ENCODE measurements at places on chromosomes 2 and 18.

DNA sequence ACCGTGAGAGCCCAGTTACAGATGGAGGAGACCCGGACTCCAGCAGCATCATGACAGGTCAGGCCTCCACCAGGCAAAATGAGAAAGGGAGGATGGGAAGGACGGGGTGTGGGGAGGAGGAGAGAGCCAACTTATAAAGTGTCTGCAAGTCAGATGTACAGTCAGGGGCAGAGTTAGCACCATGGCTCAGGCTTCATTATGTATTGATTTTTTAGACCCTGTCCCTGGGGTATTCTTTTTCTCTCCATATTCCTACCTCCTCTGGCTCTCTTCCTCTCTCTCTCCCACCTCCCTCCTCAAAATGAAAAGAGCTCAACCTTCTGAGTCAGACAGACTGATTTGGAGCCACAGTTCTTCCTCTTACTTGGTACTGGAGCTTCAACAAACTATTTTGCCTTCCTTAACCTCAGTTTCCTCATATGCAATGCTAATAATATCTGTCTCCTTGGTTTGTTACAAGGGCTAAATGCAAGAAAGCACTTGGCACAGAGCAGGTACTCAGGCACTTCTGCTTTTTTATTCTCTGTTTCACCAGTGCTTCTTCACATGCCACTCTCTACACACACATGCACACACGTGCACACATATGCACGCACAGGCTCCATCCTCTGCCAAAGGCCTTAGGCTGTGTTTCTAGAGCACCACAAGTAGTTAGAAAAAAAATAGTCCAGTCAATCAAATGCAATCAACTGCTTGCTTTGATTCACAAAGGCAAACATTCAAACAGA is 92.3 kb upstream of the PKDCC start:
- no peak for DNase-seq

DNA sequence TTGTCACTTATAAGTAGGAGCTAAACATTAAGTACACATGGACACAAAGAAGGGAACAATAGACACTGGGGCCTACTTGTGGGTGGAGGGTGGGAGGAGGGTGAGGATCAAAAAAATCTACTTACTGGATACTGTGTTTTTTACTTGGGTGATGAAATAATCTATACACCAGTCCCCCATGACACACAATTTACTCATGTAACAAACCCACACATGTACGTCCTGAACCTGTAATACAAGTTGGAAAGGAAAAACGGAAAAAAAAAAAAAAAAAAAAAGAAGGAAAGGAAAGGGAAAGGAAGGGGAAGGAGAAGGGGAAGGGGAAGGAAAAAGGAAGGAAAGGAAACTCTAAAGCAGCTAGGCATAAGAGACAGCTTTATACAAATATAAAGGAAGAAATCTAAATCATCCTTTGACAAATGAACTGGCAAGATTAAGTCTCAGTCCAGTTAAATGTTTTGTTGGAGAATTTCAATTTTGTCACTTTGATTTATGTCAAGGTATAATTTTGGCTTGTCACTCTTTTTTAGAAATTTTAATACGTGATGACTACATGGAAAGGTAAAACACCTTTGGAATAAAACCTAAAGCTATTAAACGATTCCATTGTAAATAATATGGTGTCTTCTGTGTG is 169.4 kb upstream of the OTX1 start:
- DNase-seq = no peak

DNA sequence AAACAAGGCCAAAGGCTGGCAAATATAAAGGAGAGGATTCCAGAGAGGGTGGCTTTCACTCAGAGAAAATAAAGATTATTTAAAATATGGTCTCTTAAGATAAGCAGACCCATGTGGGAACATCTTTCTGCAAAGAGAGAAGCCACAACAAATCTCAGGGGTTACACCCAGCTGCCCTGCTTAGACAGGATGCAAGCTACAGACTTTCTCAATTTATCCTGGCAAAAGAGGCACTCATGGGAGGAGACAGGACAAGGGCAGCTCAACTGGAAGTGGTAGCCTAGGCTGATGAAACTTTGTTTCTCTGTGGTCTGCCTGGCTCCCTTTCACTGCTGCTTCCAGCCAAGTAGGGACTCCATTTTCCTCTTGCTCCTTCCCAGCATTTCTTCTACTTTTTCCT is 25.9 kb upstream of the SULT1C4 start:
- no peak for DNase-seq

DNA sequence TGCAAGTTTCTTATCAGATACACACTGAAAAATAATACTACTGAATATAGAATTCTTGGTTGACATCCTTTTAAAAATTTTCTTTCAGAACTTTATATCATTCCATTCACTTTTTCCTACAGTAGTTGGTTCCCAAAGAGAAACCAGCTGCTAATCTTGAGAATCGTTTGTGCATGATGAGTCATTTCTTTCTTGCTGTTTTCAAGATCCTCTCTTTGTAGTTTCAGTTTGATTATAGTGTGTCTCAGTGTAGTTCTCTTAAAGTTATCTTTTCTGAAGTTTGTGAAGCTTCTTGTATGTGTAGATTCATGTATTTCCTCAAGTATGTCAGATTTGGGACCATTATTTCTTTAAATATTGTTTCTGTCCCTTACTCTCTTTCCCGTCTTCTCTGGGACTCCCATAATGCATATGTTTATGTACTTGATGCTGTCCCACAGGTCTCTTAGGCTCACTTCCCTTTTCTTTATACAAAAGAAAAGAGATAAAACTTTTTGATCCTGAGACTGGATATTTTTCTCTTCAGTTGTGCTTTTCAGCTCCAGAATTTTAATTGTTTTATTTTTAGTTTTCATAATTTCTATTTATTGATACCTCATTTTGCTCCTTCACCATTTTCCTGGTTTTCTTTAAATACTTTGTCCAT is 801.0 kb downstream of the TDRD15 start:
- DNase-seq = no peak

DNA sequence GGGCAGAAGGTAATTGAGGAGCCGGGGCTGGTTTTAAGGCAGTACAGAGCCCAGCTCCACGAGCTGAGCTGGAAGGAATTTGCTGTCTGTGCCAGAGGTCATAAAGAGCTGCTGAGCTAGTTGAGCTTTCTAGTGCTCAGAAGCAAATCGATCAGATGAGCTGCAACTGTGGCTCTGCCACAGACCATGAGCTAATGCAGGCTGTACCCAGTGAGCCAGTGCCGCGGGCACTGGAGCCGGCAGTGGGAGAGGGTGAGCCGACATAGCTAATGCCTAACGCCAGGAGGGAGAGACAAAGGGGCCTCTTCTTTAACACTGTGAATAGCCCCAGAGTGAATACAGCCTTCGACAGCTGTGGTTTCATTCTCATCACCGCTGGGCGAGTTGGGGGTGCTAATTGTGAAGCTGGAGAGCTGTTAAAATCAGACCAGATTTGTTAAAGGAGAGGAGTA is 410.1 kb upstream of the TCF4 start:
- no peak for DNase-seq

- DNase-seq = no peak
Measured at GRCh38 chr2:135124924-135125886, 73.1 kb downstream of the RAB3GAP1 start.

DNA sequence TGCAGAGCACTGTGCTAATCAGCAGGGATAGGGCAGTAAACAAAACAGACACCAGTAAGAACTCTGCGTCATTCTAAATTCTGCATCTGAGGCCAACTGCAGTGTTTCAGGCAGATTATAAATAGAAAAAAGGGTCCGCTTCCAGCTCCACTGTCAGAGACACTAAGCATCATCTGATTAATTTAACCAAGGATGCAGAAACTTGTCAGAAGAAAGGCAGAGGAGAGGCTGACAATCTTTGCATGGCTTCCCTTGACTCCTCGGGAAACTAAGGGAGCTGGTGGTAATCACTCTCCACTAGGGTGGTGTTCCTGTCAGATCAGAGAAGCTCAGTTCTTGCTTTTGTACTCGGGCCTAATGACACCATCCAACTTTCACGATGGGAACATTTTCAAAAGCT is 123.5 kb downstream of the DNAH6 start:
- no peak for DNase-seq

- no peak for DNase-seq
Measured at GRCh38 chr2:153953761-153954160, 82.0 kb downstream of the GALNT13 start.

- DNase-seq = no peak
Measured at GRCh38 chr2:137957033-137957432, 7.2 kb upstream of the HNMT start.

DNA sequence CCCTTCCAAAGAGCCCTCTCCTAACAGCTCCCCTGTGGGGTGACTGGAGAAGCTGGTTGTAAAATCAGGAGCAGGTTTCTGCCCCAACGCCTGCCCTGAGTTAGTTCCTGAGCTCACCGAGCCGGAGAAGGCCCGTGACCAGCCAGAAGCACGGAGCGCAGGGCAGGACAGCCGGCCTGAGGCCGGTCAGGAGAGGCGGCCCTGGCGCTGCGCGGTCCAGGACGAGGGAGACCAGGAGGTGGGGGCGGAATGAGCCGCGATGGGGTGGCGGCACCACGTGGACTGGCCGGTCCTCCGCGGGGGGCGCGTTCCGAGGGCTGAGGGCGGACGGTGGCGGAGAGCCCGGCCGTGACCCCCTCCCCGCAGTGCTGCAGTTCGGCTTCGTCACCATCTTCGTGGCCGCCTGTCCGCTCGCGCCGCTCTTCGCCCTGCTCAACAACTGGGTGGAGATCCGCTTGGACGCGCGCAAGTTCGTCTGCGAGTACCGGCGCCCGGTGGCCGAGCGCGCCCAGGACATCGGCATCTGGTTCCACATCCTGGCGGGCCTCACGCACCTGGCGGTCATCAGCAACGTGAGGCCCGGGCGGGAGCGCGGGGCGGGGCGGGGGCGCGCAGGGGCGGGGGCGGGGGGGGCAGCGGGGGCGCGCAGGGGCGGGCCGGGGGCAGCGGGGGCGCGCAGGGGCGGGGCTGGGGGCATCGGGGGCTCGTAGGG is 29.0 kb downstream of the ANO7 start:
- DNase-seq = peak; percentile 53

DNA sequence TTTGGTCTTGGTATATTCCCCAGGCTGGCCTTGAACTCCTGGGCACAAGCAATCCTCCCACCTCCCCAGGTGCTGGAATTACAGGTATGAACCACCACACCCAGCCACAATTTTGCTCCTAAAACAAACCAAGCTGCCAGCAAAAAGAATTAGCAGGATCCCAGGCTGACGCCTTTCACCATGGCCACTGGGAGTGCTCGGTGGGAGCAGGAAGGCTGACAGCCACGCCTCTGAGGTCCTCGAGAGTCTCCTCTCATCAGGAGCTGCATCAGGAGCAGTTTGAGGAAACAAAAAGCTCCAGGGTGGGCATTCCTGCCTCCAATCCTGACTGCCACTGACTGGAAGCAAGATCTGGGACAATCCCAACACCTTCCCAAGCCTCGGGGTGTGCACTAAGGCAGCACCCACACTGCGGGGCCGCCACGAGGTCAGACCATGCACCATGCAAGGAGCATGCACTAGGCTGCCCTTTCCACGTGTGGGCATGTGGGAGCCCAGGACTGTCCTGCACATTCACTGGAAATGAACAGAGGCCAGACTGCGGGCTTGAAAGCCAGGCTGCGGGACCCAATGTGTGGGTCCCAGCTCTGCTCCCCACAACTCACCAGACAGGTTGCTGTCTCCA is 51.4 kb downstream of the TFCP2L1 start:
- DNase-seq = no peak

- DNase-seq = no peak
Measured at GRCh38 chr2:163595028-163595427, 140.8 kb downstream of the FIGN start.

- DNase-seq = no peak
Measured at GRCh38 chr18:63508596-63508995, 31.8 kb downstream of the SERPINB5 start.

GRCh38 chr2:2422621-2423020 is 91.5 kb upstream of the MYT1L start:
- no peak for DNase-seq

DNA sequence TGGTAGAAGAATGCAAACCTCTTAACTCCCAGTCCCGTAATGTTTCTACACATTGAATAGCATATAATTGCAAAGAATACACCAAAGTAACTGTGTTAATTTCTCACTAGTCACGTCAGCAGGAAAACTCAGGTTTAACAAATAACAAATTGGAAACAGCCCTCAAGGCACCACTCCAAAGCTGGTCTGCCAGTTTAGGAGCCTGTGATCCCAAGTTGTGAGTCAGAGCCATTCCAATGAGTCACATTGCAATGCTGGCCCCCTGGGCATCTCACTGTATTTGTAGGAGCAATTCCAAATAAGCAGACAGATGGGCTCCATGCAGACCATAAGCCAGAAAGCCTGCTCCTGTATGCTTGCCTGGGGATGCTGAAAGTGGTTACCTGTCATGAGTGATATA is 143.2 kb upstream of the SETBP1 start:
- no peak for DNase-seq

GRCh38 chr2:173692068-173692467 is 273.1 kb downstream of the SP3 start:
- DNase-seq = no peak
